Erythroblast (primary cell): ENCODE measurements at places on chromosomes 2 and 18.

DNA sequence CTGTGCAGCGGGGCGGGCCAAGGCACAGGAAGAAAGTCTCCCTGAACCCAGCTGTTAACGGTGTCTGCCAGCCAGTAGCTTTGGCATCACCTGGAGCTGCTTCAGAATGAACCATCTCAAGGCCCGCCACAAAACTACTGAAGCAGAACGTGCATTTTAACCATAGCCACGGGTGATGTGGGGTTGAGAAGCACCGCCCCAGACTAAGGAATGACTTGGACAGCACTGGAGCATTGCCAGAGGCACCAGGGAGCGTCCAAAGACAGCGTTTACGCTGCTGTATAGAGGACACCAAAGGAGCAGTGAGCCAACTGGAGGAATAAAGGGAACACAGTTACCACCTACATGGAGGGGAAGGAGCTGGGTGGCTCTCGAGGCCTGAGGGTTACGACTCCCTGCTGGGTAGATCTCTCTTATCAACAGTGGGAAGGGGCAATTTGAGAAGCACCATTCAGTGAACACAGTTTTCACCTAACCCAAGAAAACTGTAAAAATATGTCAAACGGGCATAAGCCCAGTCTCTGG, 28.4 kb upstream of the LONRF2 start:
- DNase-seq = no peak

GRCh38 chr2:110992886-110993285, 127.8 kb upstream of the BCL2L11 start:
- no peak for DNase-seq

DNA sequence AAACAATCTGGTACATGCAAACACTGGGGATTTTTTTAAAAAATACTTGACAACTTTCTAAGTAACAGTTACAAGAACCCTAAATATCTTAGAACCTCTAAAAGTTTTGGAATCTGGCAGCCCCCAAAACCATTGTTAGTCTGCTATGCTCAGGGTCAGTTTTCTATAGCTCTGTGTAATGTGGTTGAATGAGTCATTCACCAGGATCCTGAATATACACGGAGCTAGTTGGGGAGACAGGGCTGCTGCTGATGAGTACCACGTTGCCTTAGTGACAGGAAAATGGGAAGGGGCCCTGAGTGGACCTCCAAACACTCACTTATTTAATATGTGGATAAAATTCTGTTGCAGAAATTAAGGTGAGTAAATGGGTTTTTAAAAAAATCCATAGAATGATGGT, 36.9 kb upstream of the TANC1 start:
- no peak for DNase-seq

- no peak for DNase-seq
Observed at GRCh38 chr2:10876963-10877362, 34.8 kb upstream of the KCNF1 start.

DNA sequence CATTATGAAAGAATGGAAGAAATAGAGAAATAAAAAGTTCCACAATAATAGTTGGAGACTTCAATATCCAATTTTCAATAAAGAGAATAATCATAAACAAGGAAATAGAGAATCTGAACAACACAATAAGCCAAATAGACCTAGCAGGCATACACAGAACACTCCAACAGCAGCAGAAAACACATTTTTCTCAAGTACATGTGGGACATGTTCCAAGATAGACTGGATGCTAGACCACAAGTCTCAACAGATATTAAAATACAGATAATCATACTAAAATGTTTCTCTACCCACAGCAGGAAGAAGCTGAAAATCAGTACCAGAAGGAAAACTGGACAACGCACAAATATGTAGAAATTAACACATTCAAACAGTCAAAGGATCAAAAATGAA, 113.9 kb downstream of the USP34 start:
- DNase-seq = no peak

DNA sequence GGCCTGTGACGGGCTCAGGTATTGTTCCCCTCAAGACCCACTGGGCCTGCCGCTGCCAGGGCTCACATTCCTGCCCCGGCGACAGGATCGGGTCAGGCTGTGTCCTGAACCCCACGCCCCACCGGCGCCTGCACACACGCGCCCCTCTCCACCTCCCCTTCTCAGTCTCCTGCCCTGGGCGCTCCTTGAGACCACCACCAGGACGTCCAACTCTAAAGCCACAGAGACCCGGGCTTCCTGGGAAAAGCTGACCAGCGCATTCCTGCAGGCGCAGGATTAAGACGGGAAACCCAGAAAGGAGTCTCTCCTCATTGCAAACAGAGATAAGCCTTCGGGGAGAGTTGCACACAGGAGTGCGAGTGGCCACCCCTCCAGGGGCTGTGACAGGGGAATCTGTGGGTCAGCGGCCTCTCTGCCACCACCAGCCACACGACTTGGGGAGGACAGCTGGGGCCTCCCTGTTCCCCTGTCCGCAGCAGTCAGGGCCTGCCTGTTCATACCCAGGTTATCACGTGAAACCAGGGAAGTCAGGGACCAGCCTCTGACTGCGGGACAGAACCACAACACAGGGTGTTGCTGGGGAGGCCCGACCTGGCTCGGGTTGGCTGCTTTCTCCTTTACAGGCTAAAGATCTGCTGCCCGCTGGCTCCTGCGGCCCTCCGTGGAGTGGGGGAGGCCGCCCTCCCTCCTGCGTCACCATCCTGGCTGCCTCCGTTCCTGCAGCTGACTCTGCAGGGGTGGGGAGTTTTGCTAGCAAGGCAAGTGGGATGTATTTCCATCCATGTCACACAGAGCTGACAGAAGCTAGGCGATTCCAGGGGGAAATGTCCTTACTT, 88.8 kb downstream of the ZCCHC2 start:
- no peak for DNase-seq

- DNase-seq = peak; percentile 7
Observed at GRCh38 chr2:150548527-150548926, 61.1 kb upstream of the RND3 start.

GRCh38 chr2:60808330-60808801, 52.3 kb downstream of the PAPOLG start:
- DNase-seq = peak; percentile 43
